GM23248 (cell line): ENCODE measurements at places on chromosomes 13 and 19. TPM values are rescaled to one million over a fixed set of nuclear protein-coding genes. Genes with fewer than 3 reads are reported as not detected.
A peak's percentile ranks its signal among the peaks of the same experiment; 100 is the strongest.

The PIK3R2 gene
- 29.2 and 48.9 TPM in 2 replicates for total RNA-seq

The PSG6 gene
- not detected in 2 replicates for total RNA-seq

The ZNF681 gene
- total RNA-seq, result 0.32 and 10.2 TPM in 2 replicates

The LYL1 gene
- total RNA-seq, result not detected in 2 replicates

The DNAAF3 gene
- 0.22 and 0.25 TPM in 2 replicates for total RNA-seq

The ANGPTL8 gene
- 1.7 TPM in 1 of 2 replicates, not detected in the other for total RNA-seq

The FCER2 gene
- total RNA-seq, result not detected in 2 replicates

The FFAR2 gene
- total RNA-seq, result not detected in 2 replicates

The CEACAM3 gene
- not detected in 2 replicates for total RNA-seq

The ZFP36 gene
- 7.0 and 13.9 TPM in 2 replicates for total RNA-seq

The RUVBL2 gene
- 177 TPM in 2 replicates for total RNA-seq

The TNNT1 gene
- 0.76 TPM in 1 of 2 replicates, not detected in the other for total RNA-seq

The LRRC25 gene
- not detected in 2 replicates for total RNA-seq

DNA sequence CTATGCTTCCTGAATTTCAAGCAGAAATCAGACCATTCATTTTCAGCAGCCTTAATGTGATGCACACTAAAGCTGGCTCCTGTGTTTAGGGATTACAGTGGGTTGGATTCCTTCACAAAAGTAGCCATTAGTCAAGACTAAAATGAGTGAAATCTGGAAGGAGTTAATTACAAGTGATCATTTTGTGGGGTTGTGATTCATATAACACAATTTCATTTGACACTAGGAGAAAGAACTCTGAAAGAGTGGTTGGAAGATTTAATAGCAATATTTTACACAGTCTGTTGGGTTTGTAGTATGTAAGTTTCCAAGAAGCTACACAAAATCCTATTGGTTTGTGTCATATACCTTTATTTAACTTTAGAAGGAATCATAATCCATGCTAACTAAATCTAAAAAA, 236.9 kb downstream of the DCT start:
- DNase-seq, result no peak

GRCh38 chr19:53010494-53010893, 3.2 kb upstream of the ERVV-1 start:
- no peak for DNase-seq

DNA sequence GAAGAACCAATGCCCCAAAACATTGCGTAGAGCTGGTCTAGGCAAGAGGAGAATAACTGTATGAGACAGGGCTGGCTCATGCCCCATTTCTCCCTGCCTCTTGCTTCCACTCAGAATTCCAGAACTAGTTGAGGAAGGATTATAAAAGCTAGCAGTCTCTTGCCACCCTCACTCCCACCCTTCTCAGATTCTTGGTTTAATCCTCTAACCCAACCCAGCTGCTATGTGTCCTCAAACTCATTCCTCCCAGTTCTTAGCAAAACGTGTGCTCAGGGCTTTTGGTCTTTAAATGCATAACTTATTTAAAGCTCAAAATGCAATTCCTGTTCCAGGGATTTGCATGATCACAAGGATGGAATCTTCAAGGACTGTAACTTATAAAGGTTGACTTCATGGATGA, 466.3 kb downstream of the COG6 start:
- DNase-seq, result no peak

GRCh38 chr19:49441960-49442350, 628 bp upstream of the SLC17A7 start:
- no peak for DNase-seq

- DNase-seq, result no peak
Observed at GRCh38 chr13:109422161-109422560, 364.2 kb downstream of the IRS2 start.

DNA sequence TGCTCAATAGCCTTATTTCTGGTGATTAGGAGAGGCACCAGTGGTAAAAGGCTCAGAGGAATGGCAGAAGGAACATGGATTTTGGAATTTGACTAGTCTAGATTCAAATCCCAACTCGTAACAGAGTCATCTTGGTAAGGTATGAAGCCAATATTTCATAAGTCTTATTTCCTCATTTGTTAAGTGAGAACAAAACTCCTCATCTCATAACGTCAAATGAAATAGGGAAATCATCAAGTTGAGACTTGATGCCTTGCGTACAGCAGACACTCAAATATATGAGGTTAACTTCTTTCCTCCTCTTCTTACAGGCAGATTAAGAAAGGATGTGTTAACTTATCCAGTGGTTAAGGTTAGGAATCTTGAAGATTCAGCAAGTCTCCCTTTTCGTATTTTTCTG, 189.2 kb downstream of the DLEU7 start:
- DNase-seq, result no peak

DNA sequence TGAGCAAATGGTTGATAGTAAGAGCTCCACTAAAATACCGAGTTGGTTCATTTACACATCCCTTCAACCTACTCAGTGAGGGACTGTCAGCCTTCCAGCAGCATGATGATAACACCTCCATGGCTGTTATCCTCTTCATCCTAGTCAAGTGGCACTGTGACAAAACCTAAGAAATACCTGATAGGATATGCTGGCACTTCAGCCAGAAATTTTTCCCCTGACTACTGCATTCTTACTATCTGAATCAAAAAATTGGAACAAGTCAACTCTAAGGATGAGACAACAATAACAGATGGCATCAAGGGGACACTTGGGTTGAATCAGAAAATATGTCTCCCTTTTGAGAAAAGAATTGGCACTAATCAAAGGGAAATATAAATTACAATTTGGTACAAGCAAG, 193.9 kb downstream of the KCTD12 start:
- DNase-seq, result no peak

GRCh38 chr19:3266792-3267514, 42.5 kb downstream of the CELF5 start:
- DNase-seq, result no peak

- DNase-seq, result no peak
Observed at GRCh38 chr19:35115177-35115951, at the start of gene FXYD3. FXYD3 (plus strand) TSS chr19:35115823; CDS start chr19:35119377, 3,554 bp downstream.

DNA sequence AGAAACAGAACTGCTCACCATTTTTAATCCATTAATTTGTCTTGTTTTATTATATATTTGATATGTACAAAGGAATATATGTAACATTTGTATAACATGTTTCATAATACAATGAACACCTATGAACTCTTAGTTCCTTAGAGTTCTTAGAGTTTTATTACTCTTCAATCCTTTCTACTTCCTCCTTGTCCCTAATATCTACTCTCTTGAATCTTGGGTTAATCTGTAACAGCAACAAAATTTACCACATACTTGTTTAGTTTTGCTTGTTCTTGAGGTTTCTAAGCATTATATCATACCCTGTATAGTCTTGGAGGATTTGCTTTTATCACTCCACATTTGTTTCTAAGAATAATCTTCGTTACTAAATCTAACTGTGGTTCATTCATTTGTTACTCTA, 151.4 kb downstream of the PDS5B start:
- peak; percentile 24 for DNase-seq

DNA sequence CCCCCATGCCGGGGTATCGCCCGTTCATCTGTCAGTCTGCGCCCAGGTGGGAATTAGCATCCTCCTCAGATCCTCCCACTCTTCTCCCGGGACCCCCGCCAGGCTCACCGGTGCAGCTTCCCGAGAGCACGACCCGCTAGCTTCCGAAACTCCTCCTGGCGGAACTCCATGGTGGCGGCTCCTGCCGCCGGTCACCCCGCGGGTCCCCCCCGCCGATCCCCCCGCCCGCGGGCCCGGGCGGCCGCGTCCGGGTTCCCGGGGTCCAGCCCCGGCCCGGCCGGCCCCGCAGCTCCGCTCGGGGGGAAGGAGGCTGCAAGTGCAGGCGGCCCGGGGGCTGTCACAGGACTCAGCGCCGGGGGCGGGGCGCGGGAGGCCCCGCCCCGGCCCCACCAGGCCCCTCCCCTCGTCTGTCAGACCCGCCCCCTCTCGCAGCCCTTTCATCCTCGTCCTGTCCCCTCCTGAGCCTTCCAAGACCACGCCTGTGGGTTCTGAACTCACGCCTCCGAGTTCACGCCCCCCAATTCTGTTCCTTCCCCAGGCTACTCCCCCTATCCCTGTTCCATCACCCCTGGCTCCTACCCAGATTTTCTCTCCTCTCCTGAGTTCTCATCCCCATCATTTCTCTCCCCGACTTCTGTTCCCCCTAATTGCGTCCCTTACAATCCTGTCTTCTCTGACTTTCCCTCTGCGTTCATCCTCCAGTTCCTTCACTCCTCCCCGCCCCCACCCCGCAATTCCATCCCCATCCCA, at the start of gene SLC17A7:
SLC17A7 (minus strand) TSS at position 318 of the 750 bp plus-strand sequence; CDS start at position 170, 148 bp downstream.
- peak; percentile 45 for DNase-seq

- DNase-seq, result no peak
Observed at GRCh38 chr13:33997574-33997973, 179.6 kb downstream of the RFC3 start.

GRCh38 chr13:89458456-89458855, 1787.3 kb downstream of the SLITRK5 start:
- no peak for DNase-seq

GRCh38 chr19:29293292-29293691, 80.3 kb upstream of the UQCRFS1 start:
- no peak for DNase-seq

- DNase-seq, result peak; percentile 78
Observed at GRCh38 chr19:5293612-5294378, 46.8 kb downstream of the PTPRS start.

DNA sequence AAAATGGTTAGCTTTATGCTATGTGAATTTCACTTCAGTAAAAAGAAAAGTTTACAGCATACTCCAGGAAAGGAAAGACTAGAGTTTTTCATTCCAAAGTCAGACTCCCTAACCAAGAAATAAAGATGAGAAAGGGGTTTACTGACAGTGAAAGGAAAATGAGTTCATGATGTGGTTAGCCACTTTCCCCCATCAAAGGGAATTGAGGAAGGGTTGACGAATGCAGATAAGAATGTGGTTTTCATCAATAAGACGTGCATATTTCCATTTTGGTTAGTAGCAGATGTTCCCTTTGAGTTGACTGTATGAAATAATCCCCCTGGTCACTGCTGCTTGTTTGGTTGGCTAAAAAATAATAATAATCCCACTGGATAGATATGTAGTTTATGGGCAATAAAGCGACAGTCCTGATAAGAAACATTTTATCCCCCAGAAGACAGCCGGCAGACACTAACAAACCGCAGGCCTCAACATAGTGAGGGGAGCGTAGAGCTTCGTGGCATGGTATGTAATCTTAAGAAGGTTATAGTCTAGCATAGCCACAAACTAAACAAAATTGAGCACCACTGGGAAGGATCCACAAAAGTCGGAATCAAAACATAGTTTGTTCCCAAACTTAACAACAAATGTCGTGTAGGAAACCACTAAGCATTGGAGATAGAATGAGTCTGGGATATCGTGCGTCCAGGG, 114.8 kb downstream of the COL4A2 start:
- no peak for DNase-seq

DNA sequence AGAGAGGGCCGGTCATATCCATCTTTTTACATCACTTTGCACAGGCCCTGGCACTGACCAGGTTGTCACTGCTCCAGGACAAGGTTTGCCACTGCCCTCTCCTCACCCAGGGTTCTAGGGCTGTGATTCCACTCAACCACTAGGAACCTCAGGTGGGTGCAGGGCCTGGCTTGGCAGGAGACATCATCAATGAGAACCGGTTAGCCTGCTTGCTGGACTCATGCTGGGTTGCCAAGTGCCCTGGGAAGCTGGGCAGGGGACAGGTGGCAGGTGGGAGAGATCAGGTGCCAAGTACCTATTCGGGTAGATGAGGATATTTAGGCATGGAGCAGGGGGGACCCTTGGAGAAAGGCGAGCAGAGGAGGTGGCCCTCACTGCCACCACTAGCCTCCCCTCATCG, 4.2 kb upstream of the CERS4 start:
- DNase-seq, result no peak

DNA sequence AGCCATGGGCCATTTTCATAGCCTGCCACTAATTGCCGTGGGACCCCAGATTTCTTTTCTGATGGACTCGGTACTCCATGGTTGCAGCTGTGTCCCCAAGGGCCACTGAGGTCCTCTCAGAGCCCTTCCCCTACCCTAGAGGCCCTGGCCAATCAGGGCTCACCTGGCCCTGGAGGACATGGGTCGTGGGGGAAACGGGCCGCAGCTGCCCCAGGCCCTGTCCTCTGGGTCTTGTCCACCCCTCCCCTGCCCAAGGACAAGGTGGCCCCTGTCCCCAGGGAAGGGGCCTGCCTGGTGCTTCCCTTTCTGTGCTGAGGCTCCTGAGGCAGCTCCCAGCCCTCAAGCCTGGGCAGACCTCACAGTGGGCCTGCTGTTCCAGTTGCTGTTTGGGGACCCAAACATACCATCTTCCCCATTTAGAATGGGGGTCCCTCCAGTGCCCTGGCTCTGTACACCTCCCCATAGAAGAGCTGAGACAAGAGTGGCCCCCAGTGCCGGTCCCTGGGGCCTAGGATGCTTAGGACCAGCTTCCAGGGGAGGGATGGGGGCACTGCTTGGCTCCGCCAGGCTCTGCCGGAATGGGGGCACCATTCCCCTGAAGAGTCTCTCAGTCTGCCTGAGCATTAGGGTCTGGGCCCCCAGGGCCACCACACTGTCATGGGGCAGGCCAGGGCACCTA, 3.2 kb downstream of the RAB11B start:
- no peak for DNase-seq

GRCh38 chr13:101690871-101691270, 238.4 kb downstream of the ITGBL1 start:
- peak; percentile 5 for DNase-seq

DNA sequence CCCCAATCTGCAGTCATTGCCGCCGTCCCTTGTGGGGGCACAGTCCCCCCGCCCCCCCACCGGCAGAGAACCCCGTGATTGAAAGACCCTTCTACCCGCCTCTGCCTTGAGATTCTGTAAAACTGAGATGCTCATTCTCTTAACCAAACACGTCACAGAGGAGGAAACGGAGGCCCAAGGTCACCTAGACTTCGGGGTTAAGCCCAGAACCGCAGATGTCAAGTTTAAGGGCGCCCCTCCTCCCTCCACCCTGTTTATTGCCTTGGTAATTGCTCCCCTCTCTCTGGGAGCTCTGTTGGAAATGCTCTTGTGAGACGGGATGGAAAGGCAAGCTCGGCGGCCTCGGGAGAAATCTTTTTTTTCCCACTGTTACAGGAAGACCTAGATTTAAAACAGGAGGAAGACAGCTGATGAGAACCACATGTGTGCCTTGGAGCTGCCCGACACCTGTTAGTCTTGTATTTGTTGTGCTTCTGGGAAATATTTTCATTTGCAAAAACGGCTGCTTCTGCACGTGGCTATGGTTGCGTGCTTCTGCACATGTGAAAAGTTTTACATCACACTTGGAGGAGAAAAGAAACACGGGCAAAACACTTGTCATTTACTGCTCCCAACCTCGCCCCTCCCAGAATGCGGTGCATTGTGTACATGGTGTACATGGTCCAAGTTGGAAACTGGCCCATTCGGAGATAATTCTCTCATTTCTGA, 1.1 kb upstream of the MED26 start:
- peak; percentile 65 for DNase-seq

GRCh38 chr19:56252699-56253422, 19.7 kb upstream of the EDDM13 start:
- DNase-seq, result peak; percentile 79

DNA sequence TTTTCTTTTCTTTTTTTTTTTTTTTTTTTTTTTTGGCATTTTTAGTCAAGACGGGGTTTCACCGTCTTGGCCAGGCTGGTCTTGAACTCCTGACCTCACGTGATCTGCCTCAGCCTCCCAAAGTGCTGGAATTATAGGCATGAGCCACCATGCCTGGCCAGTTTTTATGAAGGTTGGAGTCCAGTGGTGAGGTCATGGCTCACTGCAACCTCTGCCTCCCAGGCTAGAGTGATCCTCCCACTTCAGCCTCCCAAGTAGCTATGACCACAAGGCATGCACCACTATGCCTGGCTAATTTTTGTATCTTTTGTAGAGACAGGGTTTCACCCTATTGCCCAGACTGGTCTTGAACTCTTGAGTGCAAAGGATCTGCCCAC, 4.2 kb downstream of the SNRPA start:
- no peak for DNase-seq
